ENCODE measurements at places on chromosomes 2 and 18.

DNA sequence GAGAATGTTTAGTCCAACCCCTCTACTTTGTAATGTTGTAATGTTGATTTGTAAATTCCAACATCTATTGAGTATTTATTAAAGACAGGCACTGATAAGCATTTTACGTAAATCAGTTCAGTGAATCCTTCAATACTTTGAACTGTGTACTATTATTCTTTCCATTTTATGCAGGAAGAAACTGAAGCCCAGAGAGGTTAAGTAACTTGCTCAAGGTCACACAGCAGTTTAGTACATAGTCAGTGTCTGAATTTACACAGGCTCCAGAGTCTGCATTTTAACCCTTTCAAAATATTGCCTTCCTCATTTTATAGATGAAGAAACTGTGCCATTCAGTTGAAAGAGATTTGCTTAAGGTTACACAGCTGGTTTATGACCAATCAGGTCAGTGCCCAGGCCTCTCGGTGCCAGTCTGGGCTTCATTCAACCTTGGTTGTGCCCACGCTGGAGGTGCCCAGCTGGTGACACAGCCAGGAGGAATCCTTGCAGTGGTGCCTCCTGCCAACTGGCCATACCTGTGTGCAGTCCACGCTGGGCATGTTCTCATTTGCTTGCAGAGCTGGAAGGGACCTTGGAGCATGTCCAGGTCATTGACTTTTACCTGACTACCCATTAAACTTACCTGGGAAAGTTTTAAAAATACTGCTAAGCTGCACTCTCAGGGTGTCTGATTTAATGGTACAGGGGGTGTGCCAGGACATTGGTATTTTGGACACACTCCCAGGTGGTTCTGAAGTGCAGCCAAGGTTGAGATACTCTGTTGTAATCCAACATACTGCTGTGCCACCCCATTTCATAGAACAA lies 74.3 kb upstream of the CYRIA start:
- no peak for DNase-seq

GRCh38 chr2:111671426-111672150 lies 212.4 kb downstream of the ANAPC1 start:
- no peak for DNase-seq

GRCh38 chr2:101113441-101114267 lies 37.5 kb downstream of the TBC1D8 start:
- DNase-seq: peak; percentile 56

- DNase-seq: no peak
Observed at GRCh38 chr2:27347641-27348040, 8.9 kb downstream of the GTF3C2 start.

All from fibroblast of skin of abdomen (primary cell).